ENCODE measurements at places on chromosomes 4 and X.

DNA sequence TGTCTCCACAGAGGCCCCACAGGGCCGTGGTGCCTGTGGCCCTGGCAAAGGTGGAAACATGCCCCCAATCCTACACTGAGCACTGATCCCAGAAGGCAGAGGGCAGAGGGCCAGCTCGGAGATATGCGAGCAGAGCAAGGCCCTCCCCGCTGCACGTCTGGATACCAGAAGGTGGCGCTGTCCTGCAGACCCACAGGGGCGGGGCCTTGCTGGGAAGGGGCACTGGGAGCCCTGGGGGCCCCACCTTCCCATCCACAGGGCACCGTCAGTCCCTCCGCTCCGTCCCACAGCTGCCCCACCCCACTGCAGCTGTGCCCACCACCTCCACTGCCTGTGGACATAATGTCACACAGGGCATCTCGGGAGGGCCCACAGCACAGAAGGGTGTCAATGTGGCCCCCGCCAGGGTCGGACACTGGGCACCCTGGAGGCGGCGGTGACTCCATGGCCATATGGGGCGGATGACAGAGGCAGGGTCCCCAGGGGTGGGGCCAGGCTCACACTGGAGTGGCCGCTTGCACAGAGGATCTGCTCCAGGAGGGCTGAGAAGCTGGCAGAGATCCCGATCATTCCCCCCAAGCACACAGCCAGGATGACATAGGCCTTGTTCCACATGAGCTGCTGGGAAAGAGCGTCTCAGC is 4.8 kb downstream of the SLC49A3 start:
- no peak for DNase-seq

GRCh38 chr4:1557221-1557597 is 126.9 kb downstream of the FAM53A start:
- no peak for DNase-seq

- DNase-seq, result no peak
These were observed 195.6 kb upstream of the TACR3 start for GRCh38 chr4:103915224-103915869.

GRCh38 chr4:164440199-164440598 is 313.7 kb upstream of the SMIM31 start:
- no peak for DNase-seq

DNA sequence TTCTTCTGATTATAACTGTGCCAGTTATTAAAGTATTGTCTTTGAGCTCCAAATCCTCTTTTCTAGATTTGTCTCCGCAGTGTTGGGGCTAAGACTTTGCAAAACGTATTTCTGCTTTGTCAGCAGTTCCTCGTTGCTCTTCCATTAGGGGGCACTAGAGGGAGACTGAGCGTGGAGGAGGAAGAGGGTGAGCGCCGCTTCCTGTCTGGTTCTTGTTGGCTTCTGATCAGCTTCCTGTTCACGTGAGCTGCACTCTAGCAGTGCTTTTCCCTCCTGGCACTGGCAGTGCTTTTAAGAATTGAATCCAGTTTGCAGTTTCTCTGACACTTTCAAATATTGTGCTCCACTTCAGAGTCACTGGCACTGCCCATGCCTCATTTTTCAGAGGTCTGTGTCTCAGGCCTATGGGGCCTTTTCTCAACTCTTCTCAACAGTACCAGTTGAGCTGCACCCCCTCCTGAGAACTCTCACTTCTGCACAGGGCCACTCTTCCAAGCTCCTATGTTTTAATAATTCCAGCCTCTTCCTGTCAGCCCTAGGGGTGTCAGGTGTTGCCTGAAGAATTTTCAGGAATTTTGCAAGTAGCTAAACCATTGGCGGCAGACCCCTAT is 54.4 kb upstream of the LCORL start:
- DNase-seq, result peak; percentile 3

DNA sequence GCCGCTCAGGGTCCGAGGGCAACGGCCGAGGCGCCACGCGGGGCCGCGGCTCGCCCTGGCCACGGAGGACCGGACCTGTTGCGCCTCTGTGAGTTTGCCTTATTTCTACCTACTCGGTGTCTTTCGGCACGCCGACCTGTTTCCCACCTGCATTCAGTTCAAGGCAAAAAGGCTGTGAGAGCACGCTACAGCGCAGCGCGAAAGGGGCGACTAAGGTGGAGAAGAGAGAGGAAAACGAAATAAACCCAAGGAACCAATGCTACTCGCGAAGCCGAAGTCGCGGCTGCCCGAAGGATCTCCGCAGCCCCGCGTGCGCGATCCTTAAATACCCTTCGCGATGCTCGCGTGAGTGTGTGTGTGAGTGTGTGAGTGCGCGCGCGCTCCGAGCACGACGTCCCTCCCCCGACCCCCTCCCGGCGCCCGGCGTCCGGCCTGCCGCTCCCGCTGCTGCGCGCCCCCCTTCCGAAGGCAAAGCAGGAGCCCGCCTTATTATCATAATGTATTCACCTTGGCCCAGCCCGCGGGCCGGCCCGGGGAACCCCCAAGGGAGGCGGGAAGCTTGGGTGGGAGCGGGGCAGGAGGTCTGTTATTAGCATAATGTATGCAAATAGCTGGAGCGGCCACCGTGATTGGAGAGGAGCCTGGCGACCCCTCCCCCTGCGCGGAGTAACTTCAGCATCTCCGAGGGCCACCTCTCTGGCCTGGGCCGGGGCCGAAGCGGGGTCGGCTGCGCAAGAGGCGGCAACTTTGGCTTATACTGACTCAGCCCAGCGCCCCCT is at the start of gene COL25A1:
Gene COL25A1, minus strand, starts transcription at position 298 of the 779 bp plus-strand sequence.
- DNase-seq, result peak; percentile 24

Measured in stimulated activated CD4-positive, alpha-beta T cell treated with anti-CD3 and anti-CD28 coated beads, TNF-alpha, amount 100 ng/mL, for 1 hour (primary cell).